C1 segment of cervical spinal cord (tissue), 14 donors: ENCODE measurements at places on chromosomes 1 and 21.

- DNase-seq = no peak
These were observed 112.9 kb downstream of the ST6GALNAC3 start for GRCh38 chr1:76187436-76187835.

GRCh38 chr21:34639882-34640788 is 25.2 kb upstream of the RCAN1 start:
- no peak for DNase-seq

DNA sequence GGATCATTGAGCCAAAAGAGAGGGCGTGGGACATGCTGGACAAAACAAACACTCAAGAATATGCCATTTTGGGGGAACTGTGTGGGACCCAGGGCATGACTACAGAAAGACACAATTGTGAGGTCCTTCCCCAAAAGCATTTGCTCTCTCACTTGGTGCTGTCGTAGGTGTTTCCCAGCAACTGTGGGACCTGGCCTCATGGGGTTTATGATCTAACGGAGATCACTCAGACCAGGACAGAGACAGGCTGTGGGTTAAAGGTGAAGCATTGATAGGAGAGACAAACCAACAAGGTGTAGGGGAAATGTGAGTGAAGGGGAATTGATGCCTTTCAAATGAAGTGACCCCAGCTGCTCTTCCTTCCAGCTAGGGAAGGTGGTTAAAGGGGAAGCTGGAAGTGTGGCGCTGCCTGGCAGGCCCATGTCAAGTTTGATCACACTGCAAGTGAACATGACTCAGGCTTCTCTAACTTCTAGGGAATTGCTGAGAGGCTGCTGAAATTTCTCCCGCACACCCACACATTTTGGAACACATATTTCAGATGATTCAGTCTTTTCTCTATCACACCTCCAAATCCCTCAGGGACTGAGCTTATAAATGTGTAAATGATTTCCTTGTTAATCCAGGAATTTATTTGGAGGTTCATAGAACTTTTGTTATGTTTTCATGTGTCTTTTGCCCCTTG is 30.2 kb downstream of the TRAF5 start:
- no peak for DNase-seq

- DNase-seq = no peak
These were observed 4.1 kb downstream of the SLAMF9 start for GRCh38 chr1:159949981-159950381.

GRCh38 chr1:227898502-227899140 is 49.1 kb downstream of the WNT9A start:
- DNase-seq = no peak

DNA sequence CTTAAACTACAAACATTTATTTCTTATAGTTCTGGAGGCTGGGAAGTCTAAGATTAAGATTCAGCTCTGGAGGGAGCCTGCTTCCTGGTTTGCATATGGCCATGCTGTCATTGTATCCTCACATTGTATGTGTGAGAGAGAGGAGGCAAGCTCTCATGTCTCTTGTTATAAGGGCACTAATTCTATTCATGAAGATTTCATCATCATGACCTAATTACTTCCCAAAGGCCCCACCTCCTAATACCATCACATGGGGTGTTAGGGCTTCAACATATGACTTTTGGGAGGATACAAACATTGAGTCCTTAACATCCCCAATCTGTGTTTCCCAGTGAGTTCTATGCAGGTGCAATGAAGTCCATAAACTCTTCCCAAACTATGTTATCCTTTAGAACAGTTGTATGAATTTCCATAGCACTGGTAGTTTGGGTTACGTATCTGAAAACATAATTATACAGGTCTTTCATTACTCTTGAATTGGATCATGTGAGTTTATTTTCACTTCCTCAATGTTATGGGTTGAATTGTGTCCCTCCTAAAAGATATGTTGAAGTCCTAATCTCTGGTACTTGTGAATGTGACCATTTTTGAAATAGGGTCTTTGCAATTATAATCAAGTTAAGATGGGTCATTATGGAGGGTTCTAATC is 124.2 kb downstream of the RUNX1 start:
- DNase-seq = no peak

GRCh38 chr1:63463248-63463647 is 59.8 kb downstream of the ITGB3BP start:
- DNase-seq = no peak

- DNase-seq = no peak
These were observed 242.8 kb upstream of the KIAA0040 start for GRCh38 chr1:175435392-175435791.

GRCh38 chr1:89129911-89130310 is 4.0 kb upstream of the GBP2 start:
- DNase-seq = no peak

- no peak for DNase-seq
These were observed 46.7 kb downstream of the VANGL2 start for GRCh38 chr1:160446945-160447600.

DNA sequence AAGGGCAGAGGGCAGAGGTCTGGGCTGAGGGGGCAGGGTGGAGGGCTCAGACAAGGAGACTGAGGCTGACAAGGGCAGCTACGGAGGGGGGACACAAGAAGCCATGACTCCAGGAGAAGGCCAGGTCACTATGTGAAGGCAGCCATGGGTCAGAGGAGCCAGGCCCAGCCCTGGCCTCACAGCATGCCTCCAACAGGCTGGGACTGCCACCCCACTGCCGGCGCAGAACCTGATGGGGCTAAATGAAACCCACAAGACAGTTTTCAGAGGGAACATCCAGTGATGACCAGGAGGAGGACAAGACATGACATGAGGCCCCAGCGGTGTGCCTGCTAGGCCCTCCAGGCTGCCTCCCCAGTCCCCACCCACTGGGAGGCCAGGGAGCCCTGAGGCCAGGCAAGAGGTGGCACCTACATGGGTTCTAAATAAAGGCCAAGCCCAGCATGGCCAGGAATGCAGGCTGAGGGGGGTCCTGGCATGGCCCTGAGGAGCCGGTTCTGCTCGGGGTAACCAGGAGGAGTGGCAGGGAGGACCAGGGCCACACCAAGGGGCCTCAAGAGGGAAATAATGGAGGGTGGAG is 27.3 kb upstream of the LSS start:
- DNase-seq = no peak

DNA sequence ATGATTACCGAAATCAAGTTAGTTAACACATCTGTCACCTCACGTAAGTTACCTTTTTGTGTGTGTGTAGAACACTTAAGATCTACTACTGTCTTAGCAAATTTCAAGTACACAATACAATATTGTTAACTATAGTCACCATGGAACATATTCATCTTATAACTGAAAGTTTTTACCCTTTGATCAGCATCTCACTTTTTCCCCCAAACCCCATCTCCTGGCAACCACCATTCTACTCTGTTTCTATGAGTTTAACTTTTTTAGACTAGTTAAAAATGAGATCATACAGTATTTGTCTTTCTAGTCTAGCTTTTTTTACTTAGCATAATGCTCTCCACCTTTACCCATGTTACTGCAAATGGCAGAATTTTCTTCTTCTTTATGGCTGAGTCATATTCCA is 124.7 kb downstream of the RABGAP1L start:
- no peak for DNase-seq

DNA sequence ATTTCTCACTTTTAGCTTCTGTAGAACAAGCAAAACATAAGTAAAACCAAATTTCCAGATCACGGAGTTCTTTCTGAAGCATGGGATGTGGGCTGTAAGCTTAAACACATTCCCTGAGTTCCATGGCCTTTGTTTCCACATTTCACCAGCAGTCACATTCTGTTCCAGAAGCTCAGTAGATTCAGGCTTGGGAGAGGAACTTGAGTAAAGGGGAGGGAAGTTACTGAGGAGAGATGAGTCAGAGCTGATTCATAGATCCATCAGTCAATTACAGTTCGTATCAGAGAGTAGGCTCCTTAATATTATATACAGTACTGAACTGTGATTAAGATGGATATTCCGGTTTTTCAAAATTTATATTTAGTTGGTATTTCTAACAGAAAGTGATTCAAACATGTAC is 614.3 kb downstream of the NCAM2 start:
- no peak for DNase-seq

- DNase-seq = no peak
These were observed 4.6 kb downstream of the POFUT2 start for GRCh38 chr21:45283035-45283610.

DNA sequence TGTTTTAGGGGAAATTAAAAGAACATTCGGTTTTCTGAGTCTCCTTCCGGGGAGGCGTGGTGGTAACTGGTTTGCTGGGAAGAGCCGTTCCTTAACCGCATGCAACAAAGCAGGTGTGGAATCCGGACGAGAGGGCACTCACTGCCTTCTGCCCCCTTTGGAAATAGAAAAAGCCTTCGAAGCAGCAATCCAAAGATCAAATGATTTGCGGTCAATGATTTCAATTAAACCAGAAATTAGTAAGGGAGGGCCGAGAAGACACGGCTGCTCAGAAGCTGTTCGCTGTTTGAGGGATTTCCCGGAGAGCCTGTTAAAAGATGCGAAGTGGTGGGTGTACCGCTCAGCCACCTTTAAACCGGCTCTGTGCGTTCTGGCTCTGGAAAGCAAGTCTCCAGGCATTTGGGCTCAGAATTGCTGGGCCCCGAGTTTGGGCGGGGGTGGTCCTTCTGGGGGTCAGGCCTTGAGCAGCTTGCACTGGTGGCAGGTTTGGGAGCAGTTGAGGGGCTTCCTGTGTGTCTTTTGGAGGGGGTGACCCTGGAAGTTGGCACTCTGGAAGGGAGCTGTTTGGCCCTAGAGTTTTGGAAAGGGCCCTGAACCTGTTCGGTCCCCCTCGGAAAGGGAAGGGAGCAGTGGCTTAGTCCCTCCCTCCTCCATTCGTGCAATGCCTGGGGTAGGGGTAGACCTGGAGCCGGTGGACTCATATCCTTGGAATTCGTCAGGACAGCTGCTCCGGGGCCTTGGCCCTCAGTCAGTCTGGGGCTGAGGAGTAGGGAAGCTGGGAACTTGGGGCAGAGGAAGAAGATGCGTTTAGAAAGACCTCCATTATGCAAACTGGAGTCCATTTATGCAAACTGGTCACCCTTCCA is 3.1 kb downstream of the SIM2 start:
- no peak for DNase-seq

- no peak for DNase-seq
These were observed 11.5 kb downstream of the PTCH2 start for GRCh38 chr1:44831516-44831915.

- no peak for DNase-seq
These were observed 34.0 kb upstream of the CR2 start for GRCh38 chr1:207420109-207420508.

DNA sequence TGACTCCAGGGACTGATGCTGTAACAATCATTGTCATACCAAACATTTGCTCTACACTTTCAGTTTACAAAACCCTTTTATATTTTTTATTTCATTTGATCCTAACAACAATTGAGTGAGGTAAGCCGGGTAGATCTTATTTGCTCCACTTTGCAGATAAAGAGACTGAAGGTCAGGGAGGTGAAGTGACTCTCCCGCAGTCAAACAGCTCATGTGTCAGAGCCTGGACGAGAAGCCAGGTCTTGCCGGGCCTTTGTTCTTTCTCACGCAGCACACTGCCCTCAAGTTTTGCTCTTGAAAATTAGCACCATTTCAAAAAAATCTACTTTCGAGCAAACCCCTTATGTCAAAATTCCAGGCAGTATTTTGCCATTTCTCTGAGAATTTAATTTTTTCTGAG is 65.2 kb downstream of the CD247 start:
- no peak for DNase-seq

GRCh38 chr1:236401698-236402097 is 7.6 kb downstream of the EDARADD start:
- DNase-seq = no peak

DNA sequence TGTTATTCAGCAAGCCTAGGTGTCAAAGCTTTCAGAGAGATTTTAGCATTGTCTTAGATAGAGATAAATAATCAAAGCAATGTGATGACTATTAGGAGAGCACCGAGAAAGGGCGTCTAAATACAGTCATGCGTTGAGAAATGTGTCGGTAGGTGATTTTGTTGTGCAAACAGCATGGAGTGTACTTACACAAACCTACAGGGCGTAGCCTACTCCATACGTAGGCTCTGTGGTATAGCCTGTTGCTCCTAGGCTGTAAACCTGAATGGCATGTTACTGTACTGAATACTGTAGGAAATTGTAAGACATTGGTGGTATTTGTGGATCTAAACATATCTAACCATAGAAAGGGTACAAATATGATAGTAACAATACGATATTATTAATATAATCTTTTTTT is 31.8 kb downstream of the KIF1B start:
- no peak for DNase-seq

GRCh38 chr21:42441963-42442362 is 38.3 kb downstream of the UBASH3A start:
- no peak for DNase-seq

- DNase-seq = no peak
These were observed 1415.8 kb upstream of the B3GALT2 start for GRCh38 chr1:194602184-194602583.

- DNase-seq = no peak
These were observed 28.8 kb upstream of the SPATA6 start for GRCh38 chr1:48500541-48501450.

DNA sequence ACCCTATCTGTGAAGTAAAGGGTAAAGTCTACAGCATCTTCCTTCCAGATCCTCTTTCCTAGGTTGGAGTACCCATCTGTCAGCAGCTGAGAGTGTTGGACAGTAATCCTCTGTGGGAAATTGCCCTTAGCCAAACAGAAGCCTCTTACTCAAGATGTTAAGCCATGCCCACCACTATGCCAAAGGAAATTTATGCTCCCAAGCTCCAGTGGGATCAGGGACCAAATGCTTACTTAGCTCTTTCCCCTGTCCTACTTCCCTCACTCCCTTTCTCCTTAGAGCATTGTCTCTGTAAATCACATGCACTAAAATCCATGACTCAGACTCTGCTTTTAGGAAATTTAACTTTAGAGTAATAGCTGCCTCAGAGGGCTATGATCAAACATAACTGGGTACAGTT is 254.0 kb downstream of the BRINP2 start:
- no peak for DNase-seq

- DNase-seq = no peak
These were observed 40.5 kb downstream of the C1orf87 start for GRCh38 chr1:60033066-60033465.

DNA sequence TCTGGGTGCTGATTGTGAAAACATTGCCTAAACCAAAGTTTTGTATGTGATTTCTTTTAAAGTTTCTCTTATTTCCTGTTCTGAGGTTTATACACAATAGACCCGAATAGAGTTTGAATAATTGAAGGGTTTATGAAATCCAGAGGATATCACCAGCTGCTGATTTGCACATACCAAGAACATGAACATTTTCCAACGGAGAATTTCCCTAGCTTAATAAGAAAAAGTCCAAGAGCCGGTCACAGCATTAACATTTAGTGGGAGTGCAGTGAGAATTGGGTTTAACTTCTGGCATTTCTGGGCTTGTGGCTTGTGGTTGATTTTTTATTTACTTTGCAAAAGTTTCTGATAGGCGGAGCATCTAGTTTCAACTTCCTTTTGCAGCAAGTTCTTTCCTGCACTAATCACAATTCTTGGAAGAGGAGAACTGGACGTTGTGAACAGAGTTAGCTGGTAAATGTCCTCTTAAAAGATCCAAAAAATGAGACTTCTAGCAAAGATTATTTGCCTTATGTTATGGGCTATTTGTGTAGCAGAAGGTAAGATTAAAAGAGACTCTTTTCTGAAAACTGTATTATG is at the start of gene CFH:
Gene CFH (plus strand): TSS at position 407 of the 579 bp plus-strand sequence. CDS start 75 bp downstream, at position 482.
- DNase-seq = no peak
